ENCODE measurements at places on chromosomes 4 and X.

- DNase-seq, result no peak
- H3K4me3 ChIP-seq, result no peak overlapping the region
- H3K4me1 ChIP-seq, result no peaks in the 10 kb centered on the region
- H3K36me3 ChIP-seq, result no peaks in the 10 kb centered on the region
- H3K27me3 ChIP-seq, result no peaks in the 10 kb centered on the region
- H3K27ac ChIP-seq, result no peak overlapping the region
These were observed 379.0 kb downstream of the STIM2 start for GRCh38 chr4:27239641-27240040.

DNA sequence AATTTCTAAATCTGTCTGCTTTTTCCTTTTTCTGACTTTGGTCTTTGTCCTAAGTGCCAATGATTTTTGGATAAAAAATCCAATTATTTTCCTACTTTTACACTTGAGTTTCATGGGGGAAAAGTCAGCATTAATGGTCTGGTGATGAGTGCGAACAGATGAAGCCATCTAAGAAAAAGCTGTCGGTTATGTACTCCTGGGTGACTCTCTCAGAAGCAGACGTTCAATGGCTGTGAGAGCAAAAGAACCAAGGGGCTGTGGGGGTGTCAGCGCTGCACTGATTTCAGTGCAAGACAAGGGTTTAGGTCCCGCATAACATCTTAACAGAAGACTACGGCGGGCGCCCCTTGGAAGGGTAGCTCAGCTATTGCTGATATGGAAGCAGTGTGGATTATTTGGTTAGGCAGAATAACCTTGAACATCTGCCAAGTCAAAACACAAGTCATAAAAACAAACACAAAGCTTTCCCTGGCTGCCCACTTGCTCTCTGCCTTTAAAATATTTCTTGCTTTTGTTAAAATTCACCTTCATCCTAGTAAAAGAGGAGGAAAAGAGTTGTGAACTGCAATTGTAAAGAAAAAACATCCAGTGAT lies 240.5 kb downstream of the MAML3 start:
- peaks cover 22% of the 10 kb centered on the region for H3K4me1 ChIP-seq
- no peaks in the 10 kb centered on the region for H3K36me3 ChIP-seq
- no peak overlapping the region for H3K4me3 ChIP-seq
- DNase-seq, result no peak

DNA sequence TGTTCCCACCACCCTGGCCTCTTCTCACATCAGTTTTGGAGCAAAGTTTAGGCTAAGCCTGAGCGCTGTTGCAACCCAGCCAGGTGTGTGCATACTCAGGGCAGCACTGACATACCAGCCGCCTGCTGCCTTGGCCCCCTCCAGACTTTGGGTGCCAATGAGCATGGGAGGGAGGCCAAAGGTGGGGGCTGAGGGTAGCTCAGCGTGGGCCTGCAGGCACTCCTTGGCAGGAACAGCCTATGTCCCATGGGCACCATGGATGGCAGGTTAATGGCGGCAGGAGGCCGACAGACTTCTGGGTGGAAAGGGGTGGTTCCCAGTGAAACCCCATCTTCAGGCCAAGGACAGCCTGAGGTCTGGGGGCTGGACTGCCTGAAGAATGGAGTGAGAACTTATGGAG lies 462.2 kb downstream of the ADGRL3 start:
- no peak overlapping the region for H3K27ac ChIP-seq
- H3K4me3 ChIP-seq, result no peak overlapping the region
- no peaks in the 10 kb centered on the region for H3K36me3 ChIP-seq
- DNase-seq, result no peak
- H3K27me3 ChIP-seq, result no peaks in the 10 kb centered on the region

GRCh38 chrX:10828640-10829039 lies 208.3 kb upstream of the MID1 start:
- H3K36me3 ChIP-seq, result no peaks in the 10 kb centered on the region
- no peak for DNase-seq
- no peaks in the 10 kb centered on the region for H3K27me3 ChIP-seq
- no peak overlapping the region for H3K27ac ChIP-seq
- H3K4me3 ChIP-seq, result no peak overlapping the region

- no peaks in the 10 kb centered on the region for H3K27me3 ChIP-seq
- no peak overlapping the region for H3K4me3 ChIP-seq
- H3K36me3 ChIP-seq, result no peaks in the 10 kb centered on the region
- H3K27ac ChIP-seq, result no peak overlapping the region
- no peaks in the 10 kb centered on the region for H3K4me1 ChIP-seq
- no peak for DNase-seq
These were observed 181.9 kb downstream of the CEP135 start for GRCh38 chr4:56130606-56131155.

DNA sequence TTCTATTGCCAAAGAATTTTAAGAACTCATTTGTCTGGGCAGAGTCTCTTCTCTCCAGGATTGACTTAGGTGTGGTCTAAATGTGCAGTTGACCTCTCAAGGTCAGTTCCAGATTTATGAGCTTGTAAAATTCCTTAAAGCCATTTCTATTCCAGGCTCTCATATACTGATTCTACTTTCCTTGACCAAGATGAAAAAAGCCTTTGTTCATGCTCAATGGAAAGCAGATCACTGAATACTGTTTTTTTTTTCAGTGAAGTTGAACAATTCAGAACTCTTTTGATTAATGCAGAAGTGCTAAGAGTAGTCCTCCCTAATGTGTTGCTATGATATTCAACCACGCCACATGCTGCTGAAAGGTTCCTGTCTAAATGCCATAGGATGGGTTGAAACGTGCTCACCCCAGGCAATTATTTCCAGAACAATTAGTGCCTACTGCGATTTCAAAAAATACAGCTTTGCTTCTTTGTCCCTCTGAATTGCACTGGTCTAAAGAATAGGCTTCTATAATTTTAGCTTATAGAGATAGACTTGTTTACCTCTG lies 312.4 kb upstream of the PABPC5 start:
- H3K36me3 ChIP-seq, result no peaks in the 10 kb centered on the region
- no peak for DNase-seq
- H3K27ac ChIP-seq, result no peak overlapping the region
- H3K4me3 ChIP-seq, result no peak overlapping the region

- H3K36me3 ChIP-seq, result no peaks in the 10 kb centered on the region
- H3K27me3 ChIP-seq, result no peaks in the 10 kb centered on the region
- no peaks in the 10 kb centered on the region for H3K4me1 ChIP-seq
- H3K27ac ChIP-seq, result no peak overlapping the region
- no peak for DNase-seq
These were observed 3.5 kb downstream of the GPC3 start for GRCh38 chrX:133981924-133982323.

- H3K4me1 ChIP-seq, result no peaks in the 10 kb centered on the region
- no peak overlapping the region for H3K27ac ChIP-seq
- no peaks in the 10 kb centered on the region for H3K27me3 ChIP-seq
- no peaks in the 10 kb centered on the region for H3K36me3 ChIP-seq
These were observed 743.8 kb downstream of the FAT4 start for GRCh38 chr4:126058596-126058995.
